ENCODE measurements at places on chromosomes 4 and X.

DNA sequence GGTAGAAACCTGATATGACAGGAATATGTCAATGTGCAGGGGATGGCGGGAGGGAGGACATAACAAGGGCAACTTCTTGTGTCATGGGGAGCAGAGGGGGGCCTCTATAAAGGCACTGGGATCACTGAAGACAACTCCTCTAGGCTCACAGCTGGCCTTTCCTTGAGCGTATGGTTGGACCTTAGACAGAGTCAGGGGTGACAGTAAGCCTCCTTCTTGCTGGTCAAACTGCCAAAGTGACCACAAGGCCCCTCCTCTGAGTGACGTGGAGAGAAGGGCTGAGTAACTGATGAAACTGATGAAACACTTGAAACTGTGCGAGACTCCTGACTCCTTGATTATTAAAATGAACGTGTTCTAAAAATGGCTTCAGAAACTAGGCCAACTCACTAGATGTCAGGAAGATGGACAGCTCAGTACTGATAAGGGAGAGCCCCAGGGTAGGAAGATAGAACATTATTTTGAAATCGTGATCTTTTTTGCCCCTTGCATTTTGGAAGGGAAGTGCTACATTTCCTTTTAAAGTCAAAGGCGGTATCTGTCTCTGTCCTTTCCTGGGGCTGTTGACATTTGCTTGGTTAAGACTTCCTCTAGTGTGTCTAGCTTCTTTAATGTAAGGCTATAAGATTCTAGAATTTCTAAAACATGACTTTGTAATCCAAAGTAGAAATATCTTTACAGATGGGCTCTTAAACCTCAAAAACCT is 1.6 kb downstream of the RAB33A start:
- DNase-seq, result peak; percentile 60

GRCh38 chr4:6781113-6781512 is 1.4 kb upstream of the KIAA0232 start:
- DNase-seq, result no peak

GRCh38 chrX:13790206-13791131 is 26.4 kb downstream of the GPM6B start:
- no peak for DNase-seq

GRCh38 chrX:39576041-39576872 is 521.5 kb downstream of the BCOR start:
- no peak for DNase-seq

DNA sequence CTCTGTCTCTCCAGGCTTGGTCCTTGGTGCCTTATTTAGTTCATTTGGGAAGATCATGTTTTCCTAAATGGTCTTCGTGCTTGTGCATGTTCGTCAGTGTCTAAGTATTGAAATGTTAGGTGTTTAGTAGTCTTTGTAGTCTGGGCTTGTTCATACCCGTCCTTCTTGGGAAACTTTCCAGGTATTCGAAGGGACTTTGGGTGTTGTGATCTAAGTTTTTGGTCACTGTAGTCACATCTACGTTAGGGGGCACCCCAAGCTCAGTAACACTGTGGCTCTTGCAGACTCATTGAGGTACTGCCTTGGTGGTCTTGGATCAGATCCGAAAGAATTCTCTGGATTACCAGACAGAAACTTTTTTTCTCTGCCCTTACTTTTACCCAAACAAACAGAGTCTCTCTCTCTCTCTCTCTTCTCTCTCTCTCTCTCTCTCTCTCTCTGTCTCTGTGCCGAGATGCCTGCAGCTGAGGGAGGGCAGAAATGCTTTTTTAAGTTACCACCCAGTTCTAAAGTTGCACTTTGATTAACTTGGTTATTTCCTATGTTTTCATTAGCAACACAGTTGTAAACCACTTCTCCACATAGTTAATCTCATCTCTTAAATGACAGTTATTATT is 67.6 kb upstream of the SLC7A3 start:
- no peak for DNase-seq

- DNase-seq, result no peak
Observed at GRCh38 chrX:24741330-24741729, 47.6 kb downstream of the POLA1 start.

GRCh38 chrX:152640034-152640818 is 2.5 kb downstream of the GABRQ start:
- DNase-seq, result no peak

DNA sequence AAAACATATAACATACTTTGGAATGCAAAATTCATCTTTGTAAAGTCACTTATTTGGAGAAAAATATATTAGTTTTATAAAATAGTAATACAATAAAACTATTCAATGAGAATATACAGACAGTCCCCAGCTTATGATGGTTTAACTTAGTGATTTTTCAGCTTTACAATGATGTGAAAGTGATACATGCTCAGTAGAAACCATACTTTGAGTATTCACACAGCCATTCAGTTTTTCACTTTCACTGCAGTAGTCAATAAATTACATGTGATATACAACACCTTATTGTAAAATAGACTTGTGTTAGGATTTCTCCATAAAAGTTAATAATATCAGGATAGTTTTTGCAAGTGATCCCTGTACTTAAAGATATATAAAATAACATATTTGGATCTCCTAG is 436.0 kb downstream of the CENPC start:
- DNase-seq, result no peak

GRCh38 chrX:13854003-13854402 is 37.1 kb upstream of the GPM6B start:
- no peak for DNase-seq

- DNase-seq, result no peak
Observed at GRCh38 chr4:103105558-103106356, 6.1 kb upstream of the BDH2 start.

DNA sequence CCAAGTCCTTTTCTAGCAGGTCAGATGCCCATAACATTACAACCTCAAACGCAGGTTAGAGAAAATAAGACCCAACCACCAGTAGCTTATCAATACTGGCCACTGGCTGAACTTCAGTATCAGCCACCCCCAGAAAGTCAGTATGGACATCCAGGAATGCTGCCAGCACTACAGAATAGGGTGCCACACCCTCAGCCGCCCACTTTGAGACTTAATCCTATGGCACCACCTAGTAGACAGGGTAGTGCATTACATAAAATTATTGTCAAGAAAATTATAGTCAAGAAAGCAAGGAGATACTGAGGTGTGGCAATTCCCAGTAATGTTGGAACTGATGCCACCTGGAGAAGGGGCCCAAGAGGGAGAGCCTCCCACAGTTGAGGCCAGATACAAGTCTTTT is 19.9 kb upstream of the TRIM61 start:
- DNase-seq, result no peak

GRCh38 chr4:85672959-85673358 is 198.0 kb downstream of the ARHGAP24 start:
- DNase-seq, result no peak

DNA sequence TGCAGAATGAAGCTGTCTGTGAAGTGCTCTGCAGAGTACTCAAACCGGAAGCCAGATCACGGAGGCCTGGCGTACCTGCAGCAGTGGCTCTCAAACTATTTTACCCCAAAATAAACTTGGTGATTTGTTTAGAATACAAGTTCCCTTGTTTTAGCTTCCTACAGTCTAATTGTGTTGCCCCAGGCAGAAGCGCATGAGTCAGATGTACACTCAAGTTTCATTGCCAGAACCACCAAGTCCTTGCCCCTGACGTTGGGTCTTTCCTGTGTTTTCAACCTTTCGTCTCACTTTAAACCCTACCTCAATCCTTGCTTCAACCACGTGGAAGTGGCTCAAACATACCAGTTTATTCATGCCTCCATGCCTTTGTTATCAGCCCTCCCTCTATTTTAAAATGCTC is 66.2 kb upstream of the SLC7A11 start:
- DNase-seq, result no peak

DNA sequence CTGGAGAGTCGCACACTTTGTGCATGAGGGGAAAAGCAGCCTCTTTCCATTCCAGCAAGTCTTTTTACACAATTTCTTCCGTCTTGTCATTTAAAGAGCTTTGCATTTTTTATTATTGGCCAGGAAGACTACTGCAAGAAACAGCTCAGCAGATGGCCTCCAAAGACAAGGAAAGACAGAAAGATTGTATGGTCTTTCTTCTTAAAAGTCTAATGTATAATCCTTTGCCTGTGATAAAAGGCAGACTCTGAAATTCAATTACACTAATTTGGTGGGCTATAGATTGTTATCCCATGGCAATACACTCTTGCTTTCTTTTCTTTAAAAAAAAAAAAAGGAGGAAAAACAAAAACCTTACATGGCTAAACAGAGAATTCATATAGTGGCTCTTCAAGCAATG is 5.9 kb downstream of the CAPN6 start:
- DNase-seq, result no peak

GRCh38 chr4:169854090-169854489 is 96.3 kb upstream of the HPF1 start:
- no peak for DNase-seq

GRCh38 chr4:87895964-87896621 is 63.3 kb downstream of the MEPE start:
- peak; percentile 23 for DNase-seq

DNA sequence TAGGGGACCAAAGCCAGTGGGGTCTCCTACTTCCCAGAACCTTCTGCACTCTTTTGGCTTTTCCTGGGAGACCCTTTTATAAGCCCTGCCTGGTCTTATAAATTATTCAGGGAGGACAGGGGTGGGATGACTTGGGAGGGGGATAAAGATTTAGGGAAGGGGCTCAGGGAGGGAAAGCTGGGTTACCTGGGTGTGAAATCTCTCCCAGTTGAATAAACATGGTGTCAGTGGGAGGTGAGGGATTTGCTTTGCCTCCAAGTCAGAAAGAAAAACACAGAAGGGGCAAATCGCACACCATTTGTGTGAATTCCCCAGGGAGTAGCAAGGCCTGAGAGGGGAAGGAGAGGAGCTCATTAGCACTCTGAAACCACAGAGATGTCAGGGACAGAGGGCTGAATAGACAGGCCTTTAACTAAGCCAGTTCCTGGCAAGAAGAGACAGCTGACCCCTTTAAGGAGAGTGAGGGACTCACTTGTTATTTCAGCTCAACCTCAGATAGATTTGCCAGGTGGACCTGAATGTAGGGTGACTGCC is at the start of gene RIPPLY1:
Gene RIPPLY1 (minus strand): TSS at position 51 of the 534 bp plus-strand sequence. CDS start 54 bp downstream, outside the sequence.
- no peak for DNase-seq

DNA sequence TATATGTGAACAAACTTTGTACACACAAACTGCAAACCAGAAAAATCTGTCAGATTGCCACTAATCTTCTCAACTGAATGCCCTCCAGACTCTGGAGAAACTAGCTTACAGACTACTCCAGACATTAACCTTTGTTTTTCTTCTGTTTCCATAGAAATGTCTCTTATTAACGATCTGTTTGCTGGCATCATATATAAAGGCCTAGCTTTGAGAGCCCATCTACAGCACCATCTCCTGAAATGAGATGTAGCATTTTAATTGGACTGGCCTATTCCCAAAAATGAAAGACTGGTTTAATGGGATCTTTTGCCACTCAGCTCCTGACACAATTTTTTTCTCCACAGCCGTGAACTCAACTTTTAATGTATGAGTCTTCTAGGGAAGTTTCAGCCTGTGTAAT is 266.0 kb upstream of the IL1RAPL1 start:
- DNase-seq, result no peak

GRCh38 chrX:70096052-70096451 is 33.8 kb downstream of the OTUD6A start:
- DNase-seq, result no peak

DNA sequence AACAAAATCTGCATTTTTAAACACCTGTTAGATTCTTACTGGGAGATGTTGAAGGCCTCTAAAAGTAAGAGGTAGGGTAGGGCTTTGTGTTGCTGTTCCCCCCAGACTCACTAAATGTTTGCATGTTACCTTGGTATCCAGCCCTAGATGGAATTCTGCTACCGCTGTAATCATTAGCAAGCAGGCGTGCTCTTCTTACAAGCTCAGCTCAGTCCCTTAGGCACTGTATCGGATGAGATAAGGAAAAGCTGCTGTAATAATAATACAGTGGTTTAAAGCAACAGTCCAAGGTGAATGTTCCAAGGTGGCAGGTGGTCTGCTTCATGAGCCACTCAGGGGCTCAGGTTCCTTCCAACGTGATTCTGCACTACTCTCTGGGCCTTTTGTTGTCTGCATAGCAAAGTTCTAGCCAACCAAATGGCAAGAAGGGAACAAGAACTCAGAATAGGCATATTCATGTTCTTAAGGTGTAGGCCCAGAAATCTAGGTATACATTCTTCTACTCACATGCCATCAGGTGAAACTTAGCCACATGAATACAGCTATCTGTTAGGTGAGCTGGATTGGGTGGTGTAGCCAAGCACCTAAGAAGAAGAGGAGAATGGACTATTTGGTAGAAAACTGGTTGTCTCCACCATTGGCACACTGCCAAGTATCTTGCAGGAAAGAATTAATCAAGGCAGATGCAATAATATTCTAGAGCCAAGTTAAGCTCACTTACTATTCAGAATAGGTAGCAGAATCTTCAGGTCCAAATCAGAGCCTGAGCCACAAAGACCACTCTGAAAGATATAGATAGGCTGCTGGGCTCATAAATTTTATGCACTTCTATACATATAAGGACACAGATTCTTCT is 46.0 kb downstream of the COQ2 start:
- DNase-seq, result no peak

- DNase-seq, result no peak
Observed at GRCh38 chrX:54640103-54640690, 110.2 kb downstream of the GNL3L start.

DNA sequence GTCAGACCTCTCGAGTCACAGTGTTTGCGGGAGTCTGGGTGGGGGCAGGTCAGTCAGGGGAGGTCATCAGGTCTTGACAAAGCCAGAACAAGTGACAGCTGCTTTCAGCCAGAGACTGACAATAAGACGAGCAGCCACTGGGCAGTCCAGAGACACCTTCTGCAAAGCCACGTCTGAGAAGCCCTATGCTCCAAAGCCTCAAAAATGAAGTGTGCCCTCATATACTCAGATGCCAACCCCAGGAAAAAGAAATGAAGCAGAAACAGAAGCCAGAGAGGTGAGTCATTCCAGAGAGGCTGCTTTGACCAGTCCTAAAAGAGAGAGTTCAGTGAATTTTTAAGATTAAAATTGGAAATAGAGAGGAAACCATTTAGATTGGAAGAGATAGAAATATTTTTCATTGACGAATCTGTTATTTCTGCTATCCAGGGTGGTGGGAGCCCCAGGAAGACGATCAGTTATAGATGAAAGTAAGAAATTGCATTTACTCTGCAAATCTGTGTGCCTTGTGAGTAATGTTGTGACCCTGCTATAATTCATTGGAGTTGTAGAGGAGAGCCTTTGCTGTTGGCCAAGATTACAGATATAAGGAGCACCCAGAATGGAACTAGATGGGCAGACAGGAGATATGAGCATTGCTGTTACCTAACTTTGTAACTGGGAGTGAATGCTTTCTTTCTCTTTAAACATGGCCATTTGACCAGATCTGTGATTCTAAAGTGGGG is 77.9 kb downstream of the LRRC66 start:
- DNase-seq, result no peak

DNA sequence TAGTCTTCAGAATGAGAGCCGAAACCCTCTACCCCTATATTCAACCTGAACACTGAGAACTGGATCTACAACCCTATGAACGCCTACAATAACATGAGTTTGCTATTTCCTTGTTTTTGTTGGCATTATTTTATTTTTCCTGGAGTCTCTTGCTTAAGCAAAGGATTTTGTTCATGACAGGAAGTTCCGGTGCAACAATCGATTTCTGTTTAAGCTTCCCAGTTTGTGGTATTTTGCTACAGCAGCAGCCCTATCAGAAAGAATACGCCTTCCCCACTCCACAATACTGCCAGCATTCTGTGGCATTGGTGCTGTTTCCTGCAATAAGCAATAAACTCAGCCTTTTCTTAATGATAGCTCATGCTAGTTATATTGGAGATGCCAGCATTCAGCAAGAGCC is 60.9 kb downstream of the NPY5R start:
- no peak for DNase-seq
